ENCODE measurements at places on chromosomes 1 and 21.

DNA sequence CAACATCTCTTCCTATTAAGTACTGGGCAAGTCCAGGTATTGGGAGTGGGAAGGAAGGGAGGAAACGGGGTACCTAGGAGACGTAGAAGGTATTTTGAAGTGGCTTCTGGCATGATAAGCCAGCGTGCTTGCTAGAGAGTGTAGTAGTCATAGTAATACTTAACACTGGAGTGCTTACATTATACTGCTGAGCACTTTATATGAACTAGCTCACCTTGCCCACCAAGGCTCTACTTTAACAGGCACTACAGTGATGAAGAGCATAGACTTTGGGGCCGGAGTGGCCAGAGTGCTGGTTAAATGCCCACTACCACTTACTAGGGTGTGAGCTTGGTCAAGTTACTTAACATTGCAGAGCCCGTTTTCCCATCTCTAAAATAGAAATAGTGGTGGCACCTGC lies 61.7 kb downstream of the ACP6 start:
- DNase-seq: no peak

GRCh38 chr1:1758692-1759455 lies 19.4 kb downstream of the NADK start:
- DNase-seq: no peak

DNA sequence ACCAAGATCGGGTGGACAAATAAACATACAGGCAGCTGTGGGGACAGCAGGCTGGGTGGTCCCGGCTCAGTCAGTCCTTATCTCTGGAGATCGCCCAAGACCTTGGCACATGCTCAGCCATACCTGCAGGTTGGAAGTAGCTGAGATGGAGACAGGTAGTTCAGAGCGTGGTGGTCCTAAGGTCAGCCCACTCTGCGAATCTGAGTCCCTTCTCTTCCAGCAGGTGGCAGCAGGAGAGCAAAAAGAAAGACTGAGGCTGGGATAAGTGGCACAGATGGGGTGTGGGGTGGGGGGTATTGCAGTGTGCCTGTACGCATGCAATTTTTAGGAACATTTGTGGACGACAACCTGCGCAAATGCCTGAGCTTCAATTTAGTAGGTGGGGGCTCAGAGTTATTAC lies 104.9 kb downstream of the TENT5C start:
- no peak for DNase-seq

DNA sequence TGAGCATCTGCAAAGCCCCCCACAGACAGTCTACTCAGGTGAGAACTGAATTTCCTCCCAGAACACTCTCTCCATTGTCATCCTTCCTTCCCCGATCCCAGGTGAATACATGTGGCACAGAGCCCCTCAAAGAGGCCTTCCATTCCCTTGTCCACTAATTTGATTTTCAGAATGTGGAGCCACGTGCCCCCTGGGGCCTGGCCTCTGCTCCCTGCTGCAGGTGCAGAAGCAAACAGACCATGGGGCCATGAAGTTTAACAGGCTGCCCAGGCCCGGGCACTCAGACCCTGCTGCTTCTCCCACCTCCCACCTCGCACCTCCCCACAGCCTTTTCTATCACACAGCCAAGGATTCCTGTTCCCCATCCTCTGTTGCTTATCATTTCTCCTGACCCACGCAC lies 243.8 kb upstream of the RAB4A start:
- DNase-seq: no peak

- DNase-seq: no peak
Observed at GRCh38 chr1:160708118-160708517, 3.5 kb downstream of the CD48 start.

- no peak for DNase-seq
Observed at GRCh38 chr1:30153743-30154449, 569.5 kb downstream of the MATN1 start.
